C1 segment of cervical spinal cord (tissue), 14 donors: ENCODE measurements at places on chromosomes 2 and 18.

DNA sequence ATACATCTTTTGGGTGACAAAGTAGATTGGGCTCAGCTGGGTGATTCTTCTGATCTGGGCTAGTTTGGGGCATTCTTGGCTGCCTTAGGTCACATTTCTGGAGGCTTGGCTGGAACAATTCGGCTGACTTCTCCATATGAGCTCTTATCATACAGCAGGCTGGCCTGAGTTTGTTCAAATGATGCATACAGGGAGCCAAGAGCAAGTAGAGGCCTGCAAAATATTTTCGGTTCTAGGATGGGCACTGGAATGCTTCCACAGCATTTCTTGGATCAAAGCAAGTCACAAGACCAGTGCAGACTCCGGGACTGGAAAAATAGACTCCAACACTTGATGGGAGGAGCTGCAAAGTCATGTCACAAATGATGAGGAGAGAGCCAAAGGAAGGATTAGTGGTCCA, 98.4 kb downstream of the SCG2 start:
- DNase-seq = no peak

DNA sequence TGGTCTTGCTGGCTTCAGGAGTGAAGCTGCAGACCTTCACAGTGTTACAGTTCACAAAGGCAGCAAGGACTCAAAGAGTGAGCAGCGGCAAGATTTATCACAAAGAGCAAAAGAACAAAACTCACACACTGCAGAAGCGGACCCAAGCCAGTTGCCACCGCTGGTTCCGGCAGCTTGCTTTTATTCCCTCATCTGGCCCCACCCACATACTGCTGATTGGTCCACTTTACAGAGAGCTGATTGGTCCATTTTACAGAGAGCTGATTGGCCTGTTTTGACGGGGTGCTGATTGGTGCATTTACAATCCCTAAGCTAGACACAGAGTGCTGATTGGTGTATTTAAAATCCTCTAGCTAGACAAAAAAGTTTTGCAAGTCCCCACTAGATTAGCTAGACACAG, 37.2 kb upstream of the ZNF532 start:
- no peak for DNase-seq

DNA sequence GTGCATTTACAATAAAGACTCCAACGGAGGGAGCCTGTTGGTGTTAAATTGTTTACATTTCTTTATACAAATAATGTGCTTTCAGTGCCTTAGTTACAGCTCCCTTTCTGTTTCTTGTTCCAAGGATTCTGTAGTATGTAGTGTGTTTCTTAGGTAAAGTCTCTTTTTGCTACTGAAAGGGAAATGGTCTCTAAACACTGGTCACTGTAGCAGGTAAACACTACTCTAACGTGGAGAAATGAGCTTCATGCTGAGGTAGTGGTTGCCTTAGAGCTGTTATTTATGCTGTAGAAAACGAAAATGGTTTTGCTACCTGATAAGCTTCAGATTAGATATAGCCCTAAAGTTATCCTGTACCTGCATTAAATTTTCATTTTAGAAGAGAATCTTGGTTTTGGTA, 163.6 kb downstream of the CAPN13 start:
- no peak for DNase-seq

- DNase-seq = no peak
Observed at GRCh38 chr2:131801210-131801744, 273.6 kb downstream of the CCDC74A start.

- no peak for DNase-seq
Observed at GRCh38 chr2:74250189-74250631, 51.8 kb downstream of the MTHFD2 start.

- no peak for DNase-seq
Observed at GRCh38 chr2:75287624-75288316, 88.5 kb upstream of the TACR1 start.

DNA sequence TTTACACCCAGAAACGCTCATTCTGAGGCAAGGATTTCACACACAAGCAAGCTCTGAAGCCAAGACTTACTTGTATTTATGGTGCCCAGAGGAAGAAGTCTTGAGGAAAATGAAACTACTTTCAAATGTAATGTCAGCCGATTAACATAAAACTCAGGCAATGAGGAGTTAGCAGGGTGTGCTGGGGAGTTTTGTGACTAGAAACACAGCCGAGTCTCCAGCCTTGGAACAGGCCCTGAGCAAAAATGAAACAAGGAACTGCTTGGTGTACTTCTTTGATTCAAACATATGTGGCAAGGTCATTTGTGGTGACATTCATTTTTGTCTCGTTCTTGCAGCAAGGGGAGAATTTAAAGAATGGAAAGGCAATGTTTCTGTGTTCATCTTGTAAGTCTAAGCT, 4.5 kb downstream of the DYTN start:
- DNase-seq = no peak

- DNase-seq = no peak
Observed at GRCh38 chr18:54939361-54939917, 19.8 kb downstream of the CCDC68 start.

DNA sequence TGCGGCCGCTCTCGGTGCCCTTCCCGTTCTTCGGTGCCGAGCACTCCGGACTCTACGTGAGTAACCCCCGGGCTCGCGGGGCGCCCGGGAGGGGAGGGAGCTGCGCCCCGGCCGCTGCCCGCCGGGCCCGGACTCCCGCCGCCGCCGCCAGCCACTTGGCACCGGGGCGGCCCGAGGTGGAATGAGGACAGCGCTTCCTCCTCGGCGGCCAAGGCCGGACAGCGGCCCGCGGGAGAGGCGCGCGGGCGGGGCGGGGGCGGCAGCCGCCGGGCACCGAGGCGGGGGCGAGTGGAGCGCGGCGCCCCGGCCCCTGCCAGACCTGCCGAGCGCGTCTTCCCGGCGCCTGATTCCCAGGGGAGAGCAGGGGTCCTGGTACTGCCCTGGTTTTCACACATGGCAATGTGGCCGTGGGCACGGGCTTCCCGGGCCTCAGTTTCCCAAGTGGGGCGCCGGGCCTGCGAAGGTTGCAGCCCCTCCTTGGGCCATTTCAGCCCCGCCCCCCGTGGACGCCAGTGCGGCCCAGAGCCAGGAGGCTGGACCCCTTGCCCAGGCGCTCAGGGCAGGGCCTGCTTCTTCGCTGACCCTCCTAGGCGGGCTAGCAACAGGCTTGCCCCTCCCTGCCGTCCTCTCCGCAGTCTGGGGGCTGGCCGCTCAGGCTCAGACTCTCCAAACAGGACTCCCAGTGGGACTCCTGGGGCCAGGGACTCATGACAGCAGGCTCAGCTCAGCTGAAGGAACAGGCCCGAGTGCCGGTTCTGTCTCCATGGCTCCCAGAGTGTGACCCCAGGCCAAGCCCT, 775 bp downstream of the SNED1 start:
- DNase-seq = no peak

- DNase-seq = no peak
Observed at GRCh38 chr2:216621292-216621691, 11.9 kb upstream of the IGFBP2 start.

DNA sequence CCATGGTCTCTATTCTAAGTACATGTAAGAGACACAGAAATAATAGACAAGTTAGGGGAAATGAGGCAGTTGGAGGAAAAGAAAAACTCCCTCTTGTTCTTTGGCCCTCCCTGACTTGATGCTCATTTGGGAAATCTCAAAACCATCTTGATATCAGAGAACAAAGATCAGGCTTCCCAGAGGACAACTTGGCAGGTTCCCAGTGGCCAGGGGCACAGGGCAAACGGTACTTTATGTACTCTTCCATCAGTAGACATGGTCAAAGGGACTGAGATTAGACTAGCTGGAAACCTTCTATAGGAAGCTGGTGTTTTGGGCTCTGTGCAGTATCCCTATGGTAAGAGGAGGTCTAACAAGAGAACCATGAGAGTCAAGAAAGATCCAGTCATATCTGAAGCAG, 56.6 kb downstream of the NCKAP5 start:
- DNase-seq = no peak
